ENCODE measurements at places on chromosomes 2 and 18.
A peak's percentile ranks its signal among the peaks of the same experiment; 100 is the strongest.

DNA sequence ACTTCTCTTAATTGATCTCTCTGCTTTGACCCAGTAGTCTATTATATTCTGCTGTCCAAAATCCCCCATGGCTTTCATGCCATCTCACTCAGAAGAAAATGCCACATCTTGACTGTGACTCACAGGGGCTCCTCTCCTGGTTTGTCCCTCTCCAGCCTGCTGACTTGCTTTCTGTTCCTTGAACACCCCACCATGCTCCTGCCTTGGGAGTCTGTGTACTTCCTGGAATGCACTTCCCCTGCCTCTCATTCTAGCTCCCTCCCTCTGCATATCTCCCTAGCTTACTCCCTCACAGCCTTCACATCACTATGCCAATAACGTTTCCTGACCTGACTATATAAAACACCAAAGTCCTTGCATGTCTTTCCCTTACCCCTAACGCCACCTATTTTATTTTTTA lies 167.2 kb downstream of the TRIB2 start:
- no peak for DNase-seq

DNA sequence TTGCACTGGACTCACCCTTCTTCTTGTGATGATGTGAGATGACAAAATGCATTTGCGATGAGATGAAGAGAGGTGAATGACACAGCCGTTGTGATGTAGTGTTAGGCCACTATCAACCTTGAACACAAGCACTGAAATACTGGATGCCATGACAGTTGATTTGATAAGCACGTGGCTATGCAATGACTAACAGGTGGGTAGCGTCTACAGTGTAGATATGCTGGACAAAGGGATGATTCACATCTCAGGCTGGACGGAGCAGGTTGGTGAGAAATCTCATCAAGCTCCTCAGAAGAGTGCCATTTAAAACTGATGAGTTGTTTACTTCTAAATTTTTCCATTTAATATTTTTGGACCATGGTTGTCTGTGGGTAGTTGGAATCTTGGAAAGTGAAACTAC lies 375.8 kb upstream of the LYPD1 start:
- no peak for DNase-seq

DNA sequence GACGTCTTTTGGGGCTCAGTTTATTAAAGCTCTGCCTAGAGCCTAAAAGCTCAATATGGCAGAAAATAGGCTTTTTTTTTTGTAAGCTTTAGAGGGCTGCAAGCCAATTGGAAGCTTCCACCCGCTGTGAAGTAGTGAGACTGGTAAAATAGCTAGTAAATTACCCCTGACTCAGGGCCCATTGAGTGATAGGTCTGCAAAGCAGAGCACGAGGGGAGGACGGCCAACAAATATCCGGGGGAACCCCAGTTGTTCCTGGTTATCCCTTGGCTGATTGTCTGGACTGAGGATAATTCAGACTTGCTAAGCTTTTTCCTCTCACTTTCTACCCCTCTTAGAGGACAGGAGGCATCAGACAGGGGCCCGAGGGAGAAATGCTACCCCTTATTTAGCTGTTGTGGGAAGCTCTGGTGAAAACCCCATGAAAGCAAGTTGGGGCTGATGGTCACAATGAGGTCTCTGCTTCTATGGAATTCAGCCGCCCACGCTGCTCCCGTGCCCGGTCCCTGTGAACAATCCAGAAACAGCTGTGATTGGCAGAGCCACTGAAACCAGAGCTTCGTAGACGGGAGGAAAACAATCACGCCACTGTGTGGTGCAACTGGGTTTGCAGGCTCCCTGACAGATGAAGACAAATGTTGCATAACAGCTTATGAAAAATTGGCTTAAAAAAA lies 141.9 kb upstream of the LGALSL start:
- peak; percentile 82 for DNase-seq

- DNase-seq = no peak
Measured at GRCh38 chr2:64267699-64268098, 123.5 kb upstream of the PELI1 start.

- no peak for DNase-seq
Measured at GRCh38 chr18:7393080-7393479, 162.2 kb downstream of the LRRC30 start.

GRCh38 chr2:233705911-233706506 lies 6.7 kb upstream of the UGT1A5 start:
- DNase-seq = no peak

DNA sequence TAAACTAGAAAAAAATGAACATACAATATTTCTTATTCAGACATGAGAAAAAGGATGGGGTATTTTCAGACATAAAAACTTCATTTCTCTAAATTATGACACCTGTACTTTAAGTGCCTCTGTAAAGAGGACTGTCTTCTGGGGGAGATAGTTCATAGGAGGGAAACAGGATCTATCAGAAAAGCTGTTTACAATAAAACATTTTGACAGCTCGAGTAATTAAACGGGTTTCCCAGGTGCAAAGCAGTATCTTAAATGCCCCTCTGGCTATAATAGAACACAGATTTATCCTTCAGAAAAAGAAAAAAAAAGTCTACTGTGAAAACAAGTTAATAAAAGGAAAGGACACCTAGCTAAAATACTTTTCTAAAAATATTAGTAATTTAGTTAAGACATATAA lies 311.4 kb upstream of the UBE2E3 start:
- DNase-seq = peak; percentile 48

- peak; percentile 70 for DNase-seq
Measured at GRCh38 chr2:218398437-218399390, 954 bp upstream of the CTDSP1 start.

GRCh38 chr18:4270016-4270415 lies 185.1 kb downstream of the DLGAP1 start:
- DNase-seq = no peak

GRCh38 chr2:100832885-100833284 lies 12.9 kb downstream of the NPAS2 start:
- DNase-seq = no peak

- DNase-seq = no peak
Measured at GRCh38 chr2:97851172-97851571, 137.8 kb downstream of the ZAP70 start.

DNA sequence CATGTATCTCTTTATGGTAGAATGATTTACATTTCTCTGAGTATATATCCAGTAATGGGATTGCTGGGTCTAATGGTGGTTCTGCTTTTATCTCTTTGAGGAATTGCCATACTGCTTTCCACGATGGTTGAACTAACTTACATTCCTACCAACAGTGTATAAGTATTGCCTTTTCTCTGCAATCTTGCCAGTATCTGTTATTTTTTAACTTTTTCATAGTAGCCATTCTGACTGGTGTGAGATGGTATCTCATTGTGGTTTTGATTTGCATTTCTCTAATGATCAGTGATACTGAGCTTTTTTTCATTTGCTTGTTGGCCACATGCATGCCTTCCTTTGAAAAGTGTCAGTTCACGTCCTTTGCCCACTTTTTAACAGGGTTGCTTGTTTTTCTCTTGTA lies 55.1 kb downstream of the CYTIP start:
- DNase-seq = no peak

DNA sequence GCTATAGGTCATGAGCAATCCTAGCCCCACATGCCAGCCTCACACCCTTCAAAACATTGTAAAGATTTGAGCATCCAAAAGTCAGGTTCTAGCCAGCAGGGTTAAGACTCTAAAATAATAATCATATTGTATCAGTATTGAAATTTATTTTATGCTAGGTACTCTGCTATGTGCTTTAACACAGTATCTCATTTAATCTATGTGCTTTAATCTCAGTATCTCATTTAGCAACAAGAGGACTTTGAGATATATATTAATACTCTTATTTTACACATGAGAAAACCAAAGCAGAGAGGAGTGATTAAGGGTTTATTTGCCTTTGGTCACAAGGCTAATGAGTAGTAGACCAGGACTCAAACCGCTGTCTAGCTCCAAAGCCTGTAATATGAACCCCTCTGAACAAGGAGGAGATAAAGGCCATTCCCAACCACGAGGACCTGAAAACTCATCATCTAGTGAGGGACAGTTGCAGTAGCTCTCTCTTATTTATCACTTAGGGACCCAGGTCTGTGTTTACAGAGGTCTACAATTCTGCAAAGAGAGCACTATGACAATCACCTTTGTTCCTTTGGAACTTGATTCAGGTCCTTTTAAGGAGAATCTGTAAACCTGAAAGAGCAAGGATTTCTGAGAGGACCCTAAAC lies 116.5 kb upstream of the SERTAD2 start:
- no peak for DNase-seq

GRCh38 chr2:207603486-207603885 lies 21.7 kb downstream of the METTL21A start:
- DNase-seq = no peak

DNA sequence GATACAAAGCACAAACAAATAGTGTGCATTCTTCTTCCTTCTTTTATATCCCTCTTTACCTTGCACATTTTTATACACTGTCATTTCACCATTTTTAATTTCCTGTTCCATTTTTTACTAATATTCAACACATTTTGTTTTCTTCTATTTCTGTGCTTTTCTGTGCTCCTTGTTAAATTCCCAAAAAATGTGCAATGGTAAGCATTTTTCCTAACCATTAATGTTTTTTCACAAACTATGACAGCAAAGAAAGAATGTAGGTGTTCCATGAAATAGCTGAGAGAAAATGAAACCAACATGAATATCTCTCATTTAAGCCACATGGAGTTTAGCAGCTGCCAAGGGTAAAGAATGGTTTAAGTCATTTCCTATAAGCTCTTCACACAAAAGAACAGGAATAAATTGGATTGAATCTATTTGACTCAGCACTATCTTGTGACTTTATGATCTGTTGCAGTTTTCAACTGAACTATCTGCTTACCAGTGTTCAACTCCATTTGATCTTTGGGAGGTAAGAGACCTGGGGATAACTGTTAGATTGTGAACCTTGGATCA lies 145.7 kb upstream of the CDH19 start:
- DNase-seq = no peak

DNA sequence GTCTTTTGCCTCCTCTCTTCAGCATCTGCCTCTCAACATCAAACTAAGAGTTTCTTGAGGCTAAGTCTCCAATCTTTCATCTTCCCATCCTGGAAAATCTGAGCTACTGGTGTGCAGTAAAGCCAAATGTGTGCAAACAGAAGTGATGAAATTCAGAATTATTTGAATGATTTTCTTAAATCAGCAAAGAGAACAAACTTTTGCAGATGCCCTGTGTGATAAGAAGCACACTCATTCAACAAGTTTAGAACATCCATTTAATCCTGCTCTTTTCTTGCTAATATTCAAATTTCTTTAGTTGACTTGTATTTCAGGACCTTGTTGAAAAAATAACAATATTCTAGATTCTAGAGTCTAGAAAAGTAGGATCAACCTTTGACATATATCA lies 1374.9 kb upstream of the CELF4 start:
- no peak for DNase-seq

- no peak for DNase-seq
Measured at GRCh38 chr2:147759536-147759935, 85.3 kb upstream of the ACVR2A start.

- no peak for DNase-seq
Measured at GRCh38 chr2:100889286-100889685, 69.3 kb downstream of the NPAS2 start.

DNA sequence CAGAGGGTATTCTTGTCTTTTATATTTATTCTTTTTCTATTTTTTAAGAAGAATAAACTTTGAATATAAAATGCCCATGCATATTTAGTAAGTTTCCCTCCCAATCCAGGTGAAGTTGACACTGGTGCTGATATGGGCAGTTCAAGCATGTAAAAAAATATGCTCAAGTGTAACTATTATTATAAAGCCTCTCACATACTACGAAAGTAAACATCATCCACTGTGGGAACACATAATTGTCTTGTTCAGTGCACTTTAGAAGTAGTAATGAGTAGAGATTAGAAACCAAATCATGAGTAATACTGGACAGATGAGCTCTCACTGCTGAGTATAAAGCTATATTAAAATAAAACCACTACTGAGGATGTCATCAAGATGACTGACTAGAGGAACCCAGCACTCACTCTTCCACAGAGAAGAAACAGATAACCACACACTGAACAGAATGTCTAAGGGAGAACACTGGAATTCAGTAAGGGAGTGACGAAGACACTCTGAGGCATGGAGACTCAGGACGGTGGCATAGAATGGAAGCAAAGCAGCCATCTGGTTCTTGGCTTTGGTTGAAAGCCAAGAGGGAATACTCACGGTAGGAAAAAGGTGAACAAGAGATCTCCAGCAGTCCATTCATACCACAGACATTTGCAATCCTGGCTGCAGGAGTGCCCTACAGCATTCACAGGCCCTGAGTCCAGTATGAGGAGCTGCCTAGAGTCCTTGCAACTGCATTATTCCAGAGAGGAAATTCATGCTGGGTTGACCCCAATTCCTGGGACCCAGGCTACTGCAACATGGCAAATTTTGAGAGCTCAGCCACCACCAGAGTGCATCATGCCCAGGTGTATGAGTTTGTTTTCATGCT lies 9.5 kb upstream of the FAM110C start:
- DNase-seq = no peak

DNA sequence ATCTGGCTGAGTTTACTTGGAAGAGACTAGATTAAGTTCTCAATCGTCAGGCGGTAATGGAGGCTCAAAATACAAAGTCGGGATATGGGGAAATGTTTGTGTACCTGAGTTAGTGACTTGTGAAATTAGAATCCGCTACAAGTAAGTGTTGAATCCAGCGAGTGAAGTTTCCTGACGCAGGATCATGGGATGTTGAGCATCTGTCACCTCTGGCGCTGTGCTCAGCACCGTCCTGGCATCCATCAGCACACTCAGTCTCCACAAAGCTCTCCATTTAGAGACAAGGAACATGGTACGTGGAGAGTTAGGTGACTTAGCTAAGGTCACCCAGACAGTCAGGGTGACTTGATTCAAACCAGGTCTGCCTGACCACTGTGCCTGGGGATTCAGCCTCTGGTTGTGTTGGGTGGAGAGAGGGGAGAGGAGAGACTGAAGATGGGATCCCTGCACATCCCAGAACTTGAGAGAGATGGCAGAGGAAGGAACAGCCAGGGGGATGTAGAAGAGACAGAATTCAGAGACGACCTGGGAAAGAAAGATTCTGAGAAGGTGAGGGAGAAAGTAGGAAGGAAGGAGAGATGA lies 251.2 kb downstream of the ACKR3 start:
- no peak for DNase-seq

DNA sequence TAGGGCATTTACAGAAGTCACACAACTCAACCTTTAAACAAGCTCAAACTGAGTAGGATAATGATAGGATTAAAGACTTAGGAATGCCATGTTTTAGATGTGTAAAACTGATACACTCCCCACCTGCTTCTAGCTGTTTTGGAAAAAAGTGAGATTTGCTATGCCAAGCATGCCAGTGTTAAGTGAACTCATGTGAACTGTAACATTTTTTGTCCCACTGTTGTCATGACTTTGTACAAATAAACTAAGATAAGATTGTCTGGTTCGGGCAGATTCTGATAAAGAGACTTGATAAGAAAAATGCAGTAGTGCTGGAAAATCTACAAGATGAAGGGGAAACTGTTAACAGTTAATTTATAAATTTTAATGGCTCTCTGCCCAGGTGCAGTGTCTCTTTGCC lies 66.5 kb downstream of the GLS start:
- no peak for DNase-seq
